ENCODE measurements at places on chromosomes 11 and 22.

DNA sequence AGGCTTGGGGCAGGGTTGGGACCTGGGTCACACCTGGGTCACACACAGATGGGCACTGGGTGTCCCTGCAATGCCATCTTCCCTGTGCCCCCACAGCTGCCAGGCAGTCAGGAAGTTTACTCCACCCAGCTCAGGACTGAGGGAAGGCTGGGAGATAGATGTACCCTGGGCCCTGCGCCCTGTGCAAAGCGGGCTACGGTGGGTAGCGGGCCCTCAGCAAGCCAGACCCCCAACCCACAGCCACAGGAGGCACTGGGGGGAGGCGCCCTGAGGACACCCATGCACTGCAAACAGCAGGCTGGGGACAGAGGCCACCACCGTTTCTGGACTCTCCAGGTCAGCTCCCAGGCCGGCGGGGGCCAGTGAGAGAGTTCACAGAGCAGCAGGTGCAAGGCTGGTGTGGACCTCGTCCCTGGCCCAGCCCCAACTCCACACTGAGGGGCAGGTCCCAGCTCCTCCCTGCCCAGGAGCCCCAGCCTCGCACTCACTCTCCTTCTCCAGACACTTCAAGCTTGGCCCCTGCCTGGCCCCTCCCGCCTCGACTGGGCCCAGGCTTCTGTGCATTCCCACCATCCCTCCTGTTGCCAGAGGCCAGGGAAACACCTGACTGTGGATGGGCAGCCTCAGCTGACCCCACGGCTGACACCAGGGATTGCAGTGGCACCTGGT, 4.9 kb downstream of the DUSP8 start:
- DNase-seq, result no peak

GRCh38 chr11:2647167-2647566, 52.6 kb downstream of the KCNQ1OT1 start:
- DNase-seq, result no peak

DNA sequence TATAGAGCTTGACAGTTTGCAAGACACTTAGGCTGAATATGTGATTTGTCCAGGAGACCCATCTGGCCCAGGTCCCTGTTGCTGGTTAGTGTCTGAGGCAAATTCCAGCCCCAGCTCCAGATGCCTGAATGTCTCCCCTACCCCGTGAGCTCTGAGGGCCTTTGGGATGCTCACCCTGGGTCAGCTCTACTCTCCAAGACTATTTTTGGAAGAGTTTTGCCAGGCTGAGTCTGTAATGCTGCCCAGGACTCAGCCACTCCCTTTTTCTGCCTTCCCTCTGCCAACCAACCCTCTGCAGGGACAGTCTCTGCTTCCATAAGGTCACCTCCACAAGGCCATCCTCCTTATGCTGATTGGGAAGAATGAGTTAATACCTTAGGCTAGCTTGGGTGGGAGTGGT, 66.3 kb downstream of the CABIN1 start:
- DNase-seq, result no peak

DNA sequence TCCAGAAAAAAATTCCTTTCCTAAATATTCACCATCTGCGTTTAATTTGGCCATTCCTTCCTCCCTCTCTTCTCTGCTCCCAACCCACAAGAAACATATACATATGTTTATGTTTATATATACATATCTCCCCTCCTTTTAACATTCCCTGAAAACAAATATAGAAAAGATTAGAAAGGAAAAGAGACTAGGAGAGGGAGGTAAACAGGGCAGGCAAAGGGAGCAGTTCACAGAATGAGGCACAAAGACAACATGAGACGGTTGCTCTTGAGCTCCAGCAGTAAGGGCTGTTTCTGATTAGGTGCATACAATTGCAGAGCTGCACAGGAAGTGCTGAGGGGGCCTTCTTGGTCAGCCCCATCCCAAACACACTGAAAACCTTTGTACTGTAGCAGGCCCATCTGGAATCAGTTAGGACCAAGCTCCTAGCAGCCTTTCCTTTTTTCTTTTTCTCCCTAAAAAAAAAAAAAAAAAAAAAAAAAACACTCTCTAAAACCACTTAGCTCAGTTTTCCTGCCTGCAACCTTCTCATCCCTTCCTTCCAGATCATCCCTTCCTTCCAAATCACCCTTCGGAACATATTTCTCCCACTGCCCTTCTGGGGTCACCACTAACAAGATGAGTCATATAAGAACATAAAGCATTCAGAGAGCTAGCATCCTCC, 57.0 kb downstream of the RBFOX2 start:
- DNase-seq, result no peak

DNA sequence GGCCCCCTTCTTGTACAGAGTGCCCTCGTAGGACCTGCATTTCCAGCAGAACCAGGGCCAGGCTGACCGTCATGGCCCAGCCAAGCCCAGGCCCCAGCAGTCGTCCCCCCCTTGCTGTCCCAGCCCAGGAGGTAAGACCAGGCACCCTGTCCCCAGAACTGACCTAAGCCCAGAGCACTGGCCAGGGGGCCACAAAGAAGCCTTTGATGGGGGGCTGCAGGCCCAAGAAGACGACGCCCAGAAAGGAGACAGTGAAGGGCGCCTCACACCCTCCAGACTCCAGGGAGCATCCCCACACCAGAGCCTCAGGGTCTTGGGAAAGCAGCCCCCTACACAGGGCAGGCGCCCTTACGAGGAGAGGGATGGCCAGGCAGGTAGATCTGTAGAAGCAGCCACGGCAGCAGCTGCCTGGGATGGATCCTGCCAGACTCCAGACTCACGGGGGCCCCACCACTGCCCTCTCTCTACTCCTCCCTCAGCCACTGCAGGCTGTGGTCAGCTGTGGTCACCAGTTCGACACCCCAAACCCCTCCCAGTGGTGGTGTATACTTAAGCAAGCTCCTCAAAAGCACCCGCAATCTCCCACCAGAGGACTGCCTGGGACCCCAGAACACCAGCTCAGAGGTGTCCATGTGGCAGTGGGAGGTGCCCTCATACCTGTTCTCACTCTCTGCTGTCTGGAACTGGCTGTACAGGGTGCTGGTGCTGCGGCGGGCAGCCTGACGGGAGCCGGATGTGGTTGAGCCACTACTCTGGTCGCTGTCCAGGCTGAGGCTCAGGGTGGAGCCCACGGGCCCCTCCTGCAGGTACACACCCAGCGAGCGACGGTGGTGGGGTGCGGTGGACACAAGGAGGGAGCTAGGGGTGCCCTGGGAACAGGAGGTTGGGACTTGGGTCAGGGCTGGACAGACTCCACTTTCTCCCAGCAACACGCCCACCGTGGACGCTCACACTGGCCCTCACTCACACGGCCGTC, 27.0 kb downstream of the SBF1 start:
- no peak for DNase-seq

- DNase-seq, result no peak
Measured at GRCh38 chr11:94168882-94169281, 40.2 kb downstream of the PANX1 start.

DNA sequence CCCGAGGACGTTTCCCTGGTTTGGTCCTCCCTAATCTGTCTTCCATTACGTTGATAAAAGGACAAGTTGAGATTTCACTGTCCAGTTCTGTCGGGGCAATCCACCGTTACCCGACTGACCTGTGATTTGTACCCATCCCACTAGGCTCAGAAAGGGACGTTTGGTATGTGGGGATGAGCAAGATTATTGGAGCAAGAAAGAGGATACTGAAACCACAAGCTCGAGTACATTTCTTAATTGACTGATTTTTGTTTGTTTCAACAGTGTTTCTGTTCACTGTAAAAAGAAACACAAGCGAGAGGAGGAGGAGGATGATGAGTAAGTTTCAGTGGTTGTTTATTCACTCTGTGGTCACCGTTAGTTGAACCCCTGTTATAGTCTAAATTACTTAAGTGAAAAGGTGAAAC, 969 bp downstream of the CCDC117 start:
- DNase-seq, result no peak

DNA sequence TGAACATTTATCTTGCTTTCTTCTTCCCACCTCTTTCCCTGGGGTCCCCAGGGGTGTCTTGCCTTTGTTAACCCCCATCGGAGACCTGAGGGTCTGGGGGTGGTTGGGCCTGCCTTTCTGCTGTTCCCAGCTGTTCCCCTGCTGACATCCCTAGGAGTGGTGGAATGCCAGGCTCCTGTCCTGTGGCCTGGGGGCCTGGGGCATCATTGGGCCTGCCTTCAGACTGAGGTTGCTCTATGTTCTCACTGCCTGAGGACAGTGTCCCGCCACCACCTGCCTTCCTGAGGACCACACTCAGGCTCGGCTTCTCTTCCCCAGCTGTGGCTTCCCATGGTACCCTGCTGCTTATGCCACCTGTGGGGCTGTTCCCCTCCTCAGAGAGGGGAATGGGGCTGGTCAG, 1.1 kb upstream of the IL18BP start:
- DNase-seq, result no peak

- DNase-seq, result no peak
Measured at GRCh38 chr11:121722431-121723245, 269.9 kb upstream of the SORL1-AS1 start.

DNA sequence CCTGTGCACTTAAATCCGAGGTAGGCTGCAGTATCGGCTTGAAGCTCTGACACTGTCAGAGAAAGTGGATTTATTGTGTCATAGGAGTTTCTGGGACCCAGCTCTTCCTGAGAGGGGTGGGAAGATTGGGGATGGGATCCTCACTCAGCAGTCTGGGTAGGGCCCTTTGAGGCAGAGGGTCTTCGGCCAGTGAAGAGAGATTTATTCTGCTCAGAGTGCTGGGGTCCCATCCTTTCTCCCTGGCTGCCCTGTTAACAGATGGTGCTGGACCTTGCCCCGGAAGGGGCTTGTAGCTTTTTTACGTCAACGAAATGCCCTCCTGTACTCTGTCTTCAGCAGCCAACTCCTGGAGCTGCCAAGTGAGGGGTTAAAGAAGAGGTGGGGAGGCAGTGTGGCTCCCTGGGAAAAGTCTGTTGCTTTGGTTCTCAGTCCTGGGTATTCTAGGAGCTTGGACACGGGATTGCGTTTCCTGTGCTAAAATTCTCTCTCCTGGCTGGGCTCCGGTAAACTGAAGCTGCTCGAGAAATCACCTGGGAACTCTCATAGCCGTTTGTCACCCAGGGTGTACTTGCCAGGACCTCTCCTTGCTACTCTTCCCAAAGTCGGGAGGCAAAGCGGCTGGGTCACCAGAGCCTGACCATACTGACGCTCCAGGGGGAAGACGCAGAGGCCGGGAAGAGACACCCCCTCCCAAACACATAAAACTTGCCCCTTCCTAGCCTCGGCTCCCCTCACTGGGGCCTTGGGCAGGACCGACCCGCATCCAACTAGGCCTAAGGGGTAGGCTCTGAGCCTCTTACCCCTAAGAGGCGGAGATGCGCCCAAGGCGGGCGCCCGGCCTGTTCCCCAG, 806 bp upstream of the SMDT1 start:
- no peak for DNase-seq

DNA sequence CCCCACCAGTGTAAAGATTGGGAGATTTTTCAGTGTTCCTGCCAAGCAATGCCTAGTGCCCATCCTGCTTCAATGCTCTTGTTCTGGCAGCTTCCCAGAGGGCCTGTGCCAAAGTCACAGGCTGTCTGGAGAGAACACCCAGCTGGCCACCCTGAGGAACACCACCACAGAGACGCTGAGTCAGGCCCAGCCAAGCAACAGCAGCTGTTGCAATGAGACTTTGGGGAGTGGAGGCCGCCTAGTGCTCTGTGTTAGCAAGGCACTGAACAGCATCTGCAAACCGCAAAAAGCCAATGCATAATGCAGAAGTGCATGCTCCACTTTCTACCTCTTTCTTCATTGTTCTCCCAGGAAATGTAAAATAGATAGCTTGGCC, 168.1 kb downstream of the NXPE2 start:
- DNase-seq, result no peak

GRCh38 chr11:8346157-8346755, 82.6 kb upstream of the LMO1 start:
- DNase-seq, result no peak

GRCh38 chr11:83235825-83236224, 42.3 kb downstream of the ANKRD42 start:
- DNase-seq, result no peak

DNA sequence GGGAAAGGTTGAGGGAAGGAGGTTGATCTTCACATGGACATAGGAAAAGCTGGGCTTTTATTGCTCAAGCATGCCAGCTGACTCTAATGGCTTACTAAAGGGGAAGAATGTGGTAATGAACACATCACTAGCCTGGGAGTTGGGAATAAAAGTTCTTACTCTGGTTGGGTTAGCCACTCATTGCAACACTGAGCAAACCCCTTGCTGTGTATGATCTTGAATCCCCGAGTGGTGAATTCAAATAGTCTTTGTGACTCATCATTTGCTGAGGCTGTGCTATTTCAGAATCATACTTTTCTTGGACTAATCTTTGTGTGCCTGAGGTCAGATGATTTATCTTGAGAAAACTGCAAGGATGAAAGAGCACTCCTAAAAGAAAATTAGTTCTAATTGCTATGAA, 304.1 kb upstream of the ANO5 start:
- no peak for DNase-seq

- DNase-seq, result no peak
Measured at GRCh38 chr11:75270896-75271418, 30.4 kb downstream of the TPBGL start.

GRCh38 chr11:37343290-37343689, 745.3 kb upstream of the RAG2 start:
- no peak for DNase-seq

GRCh38 chr11:68523743-68524142, 63.2 kb downstream of the PPP6R3 start:
- no peak for DNase-seq

DNA sequence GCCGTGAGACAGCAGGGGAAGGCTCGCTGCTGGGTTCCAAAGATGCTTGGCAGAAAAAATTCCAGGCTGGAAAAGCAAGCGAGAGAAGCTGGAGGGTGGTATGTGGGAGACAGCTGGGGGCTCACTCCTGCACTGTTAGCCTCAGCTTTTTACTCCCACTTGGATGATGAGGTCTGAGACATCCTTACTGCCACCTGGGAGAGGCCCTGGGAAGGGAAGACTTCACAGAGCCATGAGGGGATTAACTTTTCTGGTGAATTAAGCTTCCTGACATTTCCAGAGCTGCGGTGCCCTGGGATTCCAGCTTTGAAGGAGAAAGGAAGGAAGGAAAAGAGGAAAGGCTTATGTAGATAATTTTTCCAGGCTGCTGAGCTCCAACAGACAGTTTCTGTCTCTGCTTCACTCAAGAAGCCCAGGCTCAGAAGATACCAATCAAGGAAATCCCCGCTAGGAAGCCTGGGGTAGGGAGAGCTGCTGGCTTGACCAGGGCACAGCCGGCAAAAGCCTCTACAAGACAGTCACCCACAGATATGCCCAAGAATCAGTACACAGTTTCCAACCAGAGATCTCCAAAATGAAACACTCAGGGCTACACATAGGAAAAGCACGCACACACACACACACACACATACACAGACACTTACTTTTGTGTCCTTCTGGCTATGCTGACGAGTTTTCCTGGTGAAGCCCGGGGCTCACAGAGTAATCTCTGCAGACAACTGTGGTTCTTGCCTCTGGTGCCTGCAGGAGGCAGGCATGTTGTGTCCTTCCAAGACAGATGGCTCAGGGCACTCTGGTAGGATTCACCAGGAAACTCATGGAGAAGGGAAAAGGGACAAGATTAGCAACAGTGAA, 907 bp downstream of the MCHR1 start:
- DNase-seq, result no peak

- DNase-seq, result no peak
Measured at GRCh38 chr11:109046284-109046992, 375.6 kb upstream of the C11orf87 start.

Measured in stimulated activated CD8-positive, alpha-beta memory T cell treated with anti-CD3 and anti-CD28 coated beads, Interleukin-4, amount 100 ng/mL, for 1 hour (primary cell).